Left lobe of liver (tissue), 2 donors: ENCODE measurements at places on chromosomes 12 and 14. TPM values are rescaled to one million over a fixed set of nuclear protein-coding genes. Genes with fewer than 3 reads are reported as not detected.

The KCNJ8 gene
- 26.0 TPM for total RNA-seq

The TBX3 gene
- 37.2 TPM for total RNA-seq

The GPR84 gene
- total RNA-seq = not detected

DNA sequence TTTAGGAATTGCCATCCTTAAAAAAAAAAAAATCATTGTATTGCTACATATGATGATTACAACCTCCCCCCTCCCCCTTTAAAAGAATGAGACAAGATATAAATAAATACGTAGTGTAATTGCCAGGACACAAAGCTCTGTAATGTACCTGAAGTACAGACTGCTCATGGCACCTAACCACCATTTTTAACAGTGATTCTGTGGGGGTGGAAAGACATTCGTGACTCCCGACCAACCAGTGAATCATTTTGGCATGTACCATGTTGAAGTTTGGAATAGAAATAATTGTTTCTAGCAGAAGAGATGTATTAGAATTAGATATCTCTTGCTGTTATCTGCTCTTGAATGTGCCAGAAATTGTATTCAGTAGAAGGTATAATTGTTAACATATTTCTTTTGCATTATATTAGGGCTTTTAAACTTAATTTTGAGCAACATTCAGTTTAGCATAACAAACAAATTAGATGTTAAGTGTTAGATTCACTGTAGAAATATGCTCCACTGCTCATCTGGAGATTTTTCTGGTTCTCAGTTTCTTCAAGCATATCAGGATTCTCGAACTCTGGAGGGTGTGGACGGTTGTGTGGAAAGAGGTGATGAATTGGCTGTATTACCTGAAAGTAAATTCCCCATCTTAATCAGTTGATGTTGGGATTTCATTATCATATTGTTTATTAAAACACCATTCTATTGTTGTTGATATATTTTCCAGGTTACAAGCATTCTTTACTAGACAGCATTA is 31.1 kb downstream of the FRS2 start:
- DNase-seq = no peak

DNA sequence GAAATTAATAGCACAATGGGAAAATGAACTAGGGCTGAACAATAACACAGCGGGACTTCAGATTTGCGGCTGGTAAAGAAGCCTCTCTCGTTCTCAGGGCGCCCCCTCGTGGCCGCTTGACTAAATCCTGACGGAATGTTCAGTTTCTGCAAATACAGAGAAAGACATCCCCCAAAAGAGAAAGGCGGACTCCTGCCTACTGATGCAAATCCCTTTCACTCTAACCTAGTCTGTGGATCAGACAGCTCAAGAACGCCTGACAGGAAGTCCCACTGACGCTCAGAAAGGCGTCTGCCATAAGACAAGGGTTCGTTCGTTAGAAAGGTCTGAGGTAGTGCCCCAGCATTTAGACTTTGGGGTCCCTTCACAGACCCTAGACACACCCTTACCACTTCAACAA is 2.5 kb downstream of the NUAK1 start:
- DNase-seq = peak; percentile 84

DNA sequence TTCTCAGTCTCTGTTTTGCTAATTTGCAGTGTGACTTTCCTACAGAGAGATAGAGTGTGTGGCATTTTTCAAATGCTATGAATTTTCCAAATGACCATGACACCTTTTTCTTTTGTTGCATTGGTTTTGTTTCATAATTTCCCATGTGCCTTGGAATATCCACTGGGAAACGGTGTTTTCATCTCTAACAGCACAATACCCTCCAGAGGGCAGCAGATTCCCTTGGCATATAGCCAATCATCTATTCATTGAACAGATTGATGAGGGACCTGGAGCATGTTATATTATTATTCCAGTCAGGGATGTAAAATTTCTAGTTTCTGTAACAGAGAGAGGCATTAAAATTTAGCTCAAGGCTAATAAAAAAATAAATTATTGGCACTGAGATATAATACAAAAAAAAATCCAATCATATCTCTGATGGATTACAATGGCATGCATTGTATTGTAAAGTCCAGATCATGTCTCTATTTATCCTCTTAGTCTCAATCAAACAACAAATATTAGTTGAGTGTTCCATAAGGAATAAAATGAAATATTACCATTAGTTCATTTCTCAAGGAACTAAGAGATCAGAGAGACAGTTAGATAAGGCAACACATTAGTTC is 29.6 kb upstream of the NTN4 start:
- peak; percentile 64 for DNase-seq
